ENCODE measurements at places on chromosomes 1 and 21.
A peak's percentile ranks its signal among the peaks of the same experiment; 100 is the strongest.

DNA sequence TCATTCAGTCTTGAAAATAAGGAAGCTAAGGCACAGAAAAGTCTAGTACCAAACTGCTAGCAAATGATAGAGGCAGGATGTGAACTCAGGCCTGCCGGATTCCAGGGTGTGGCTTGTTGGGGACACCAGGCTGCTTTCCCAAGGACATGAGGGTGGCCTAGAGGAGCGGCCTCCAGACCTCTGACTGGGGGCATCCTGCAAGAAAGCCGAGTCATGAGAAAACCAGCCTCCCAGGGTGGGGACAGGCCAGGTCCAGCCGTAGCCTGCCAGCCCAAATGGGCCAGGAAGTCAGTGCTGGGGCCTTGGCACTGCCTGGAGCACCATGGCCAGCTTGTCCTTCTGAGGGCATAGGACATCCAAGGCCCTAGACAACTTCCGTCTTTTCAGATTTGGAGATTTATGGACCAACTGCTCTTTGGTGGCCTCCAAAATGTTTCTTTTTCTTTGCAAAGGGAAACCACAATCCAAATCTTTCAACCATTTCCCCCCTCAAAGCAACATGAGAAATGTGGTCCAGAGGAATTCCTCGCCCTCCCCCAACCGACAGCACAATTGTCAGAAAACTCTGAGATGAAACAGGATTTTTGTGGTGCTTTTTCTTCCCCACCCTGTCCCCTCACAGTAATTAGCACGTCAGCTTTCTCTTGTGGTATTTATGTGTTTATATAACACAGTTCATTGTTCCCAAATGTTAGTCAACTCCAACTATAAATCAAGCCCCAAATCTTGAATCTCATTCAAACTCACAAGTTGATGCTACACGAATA, 212.3 kb downstream of the KAZN start:
- DNase-seq = no peak

DNA sequence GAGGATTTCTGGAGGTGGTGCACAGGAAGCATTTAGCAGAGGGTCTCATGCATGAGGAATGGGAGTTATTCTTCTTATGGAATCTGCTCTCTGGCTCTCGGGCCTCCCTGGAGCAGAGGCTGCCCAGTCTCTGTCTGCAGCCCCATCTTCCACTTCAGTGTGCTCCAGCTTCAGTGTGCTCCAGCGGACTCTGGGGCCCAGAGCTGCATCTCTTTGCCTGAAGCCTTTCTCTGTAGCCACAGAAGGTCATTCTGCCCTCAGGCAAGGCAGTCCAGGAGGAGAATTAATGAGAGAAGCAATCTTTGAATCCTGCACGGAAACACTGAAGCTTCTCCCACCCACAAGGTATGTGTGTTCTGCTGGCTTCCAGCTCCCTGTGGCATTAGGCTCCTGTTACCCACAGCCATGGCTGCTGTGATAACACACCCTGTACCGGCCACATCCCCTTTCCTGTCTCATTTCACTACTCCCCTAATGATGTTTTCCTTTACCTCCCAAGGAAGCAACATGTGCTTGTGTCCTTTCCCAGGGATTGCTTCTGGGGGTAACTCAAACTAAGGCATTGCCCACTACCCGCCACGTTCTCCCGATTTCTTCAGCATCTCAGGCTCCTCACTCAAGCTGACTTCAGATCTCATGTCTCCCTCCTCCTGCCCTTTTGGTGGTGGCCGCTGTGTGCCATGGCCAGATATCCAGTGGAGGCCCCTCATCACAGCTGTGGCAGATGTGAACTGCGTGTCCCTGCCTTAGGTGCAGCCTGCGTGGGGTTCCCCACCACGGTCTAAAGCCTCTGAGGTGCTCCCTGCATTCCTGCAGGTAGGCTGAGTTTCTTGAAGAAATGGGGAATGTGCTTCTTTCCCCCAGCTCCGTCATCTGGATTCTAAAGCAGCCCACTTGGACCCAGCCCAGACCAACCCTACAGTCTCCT, 181.2 kb upstream of the GALNT2 start:
- no peak for DNase-seq

DNA sequence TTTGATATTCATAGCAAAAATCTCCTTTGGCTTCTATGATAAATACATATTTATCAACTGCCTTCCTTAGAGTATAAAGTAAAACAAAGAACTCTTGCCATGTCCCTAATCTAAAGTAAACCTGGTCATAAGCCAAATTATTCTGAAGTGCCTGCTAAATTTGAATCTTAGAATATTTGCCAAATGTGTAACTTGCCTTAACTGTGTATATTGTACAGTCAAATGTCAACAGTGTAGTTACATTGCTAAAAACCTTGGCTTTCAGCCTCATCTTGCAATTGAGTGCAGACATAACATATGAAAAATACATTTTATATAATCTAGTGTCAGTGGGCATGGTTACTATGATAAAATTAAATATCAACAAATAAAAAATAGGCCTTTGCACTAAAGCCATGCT, 583.4 kb upstream of the ADAMTS5 start:
- peak; percentile 37 for DNase-seq

GRCh38 chr21:29125191-29125590, 5.3 kb upstream of the MAP3K7CL start:
- DNase-seq = no peak

DNA sequence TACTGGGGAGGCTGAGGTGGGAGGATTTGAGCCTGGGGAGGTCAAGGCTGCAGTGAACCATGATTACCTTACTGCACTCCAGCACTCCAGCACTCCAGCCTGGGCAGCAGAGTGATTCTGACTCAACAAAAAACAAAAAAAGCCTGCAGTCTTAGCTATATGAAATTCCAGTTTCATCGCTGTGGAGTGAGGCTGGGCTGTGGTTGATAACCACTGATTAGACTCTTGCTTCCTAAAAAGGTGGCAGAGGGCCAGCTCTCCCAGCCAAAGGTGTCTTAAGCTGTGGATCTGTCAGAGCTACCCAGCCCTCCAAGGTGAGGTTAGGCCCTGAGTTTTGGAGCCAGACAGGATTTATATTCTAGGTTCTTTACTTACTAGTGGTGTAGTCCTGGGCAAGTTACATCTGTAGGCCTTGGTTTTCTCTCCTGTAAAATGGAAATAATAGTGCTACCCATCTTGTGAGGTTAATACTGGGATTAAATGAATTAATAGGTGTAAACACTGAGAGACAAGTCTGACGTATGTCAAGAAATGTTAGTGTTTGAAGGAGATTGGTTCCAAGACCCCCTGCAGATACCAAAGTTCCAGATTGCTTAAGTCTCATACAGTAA, 35.9 kb downstream of the TMCC2 start:
- peak; percentile 51 for DNase-seq

- DNase-seq = no peak
Observed at GRCh38 chr1:228314658-228315483, 91.8 kb downstream of the TRIM11 start.
